ENCODE measurements at places on chromosomes 7 and 10.

DNA sequence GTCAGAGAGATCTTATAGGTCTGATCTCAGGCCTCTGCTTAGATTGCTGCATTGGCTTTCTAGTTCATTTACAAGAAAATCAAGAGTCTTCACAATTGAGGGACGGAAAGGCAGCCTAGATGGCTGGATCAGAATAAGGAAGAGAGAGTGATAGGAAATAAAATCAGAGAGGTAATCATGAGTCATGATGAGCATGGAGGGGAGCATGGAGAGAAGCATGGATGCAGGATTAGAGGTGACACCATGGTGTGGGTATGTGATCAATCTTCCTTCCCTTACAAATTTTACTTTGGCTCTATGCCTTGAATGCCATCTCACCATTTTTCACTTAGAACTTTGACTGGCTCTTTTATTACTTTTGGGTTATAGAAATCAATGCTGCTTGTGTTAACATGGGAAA is 1.4 kb downstream of the BCCIP start:
- DNase-seq = no peak

DNA sequence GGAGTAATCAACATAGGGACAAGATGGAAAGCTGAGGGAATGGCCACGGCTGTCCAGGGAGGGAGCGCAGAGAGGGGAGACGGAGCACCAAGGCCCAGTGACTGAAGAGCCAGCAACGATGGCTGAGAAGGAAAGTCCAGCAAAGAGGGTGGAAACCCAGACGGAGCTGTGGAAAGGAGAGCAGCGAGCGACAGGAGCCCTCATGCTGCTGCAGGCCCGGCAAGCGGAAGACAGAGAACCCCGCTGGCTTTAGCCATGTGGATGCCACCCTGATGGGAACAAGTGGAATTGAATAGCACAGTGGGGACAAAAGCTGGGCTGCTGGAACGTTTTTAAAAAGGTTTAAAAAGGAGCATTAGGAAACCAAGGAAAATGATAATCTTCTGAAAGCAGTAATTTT is 82.9 kb upstream of the DDC start:
- DNase-seq = no peak

- DNase-seq = no peak
Measured at GRCh38 chr10:132410056-132410778, 13.2 kb downstream of the PWWP2B start.

DNA sequence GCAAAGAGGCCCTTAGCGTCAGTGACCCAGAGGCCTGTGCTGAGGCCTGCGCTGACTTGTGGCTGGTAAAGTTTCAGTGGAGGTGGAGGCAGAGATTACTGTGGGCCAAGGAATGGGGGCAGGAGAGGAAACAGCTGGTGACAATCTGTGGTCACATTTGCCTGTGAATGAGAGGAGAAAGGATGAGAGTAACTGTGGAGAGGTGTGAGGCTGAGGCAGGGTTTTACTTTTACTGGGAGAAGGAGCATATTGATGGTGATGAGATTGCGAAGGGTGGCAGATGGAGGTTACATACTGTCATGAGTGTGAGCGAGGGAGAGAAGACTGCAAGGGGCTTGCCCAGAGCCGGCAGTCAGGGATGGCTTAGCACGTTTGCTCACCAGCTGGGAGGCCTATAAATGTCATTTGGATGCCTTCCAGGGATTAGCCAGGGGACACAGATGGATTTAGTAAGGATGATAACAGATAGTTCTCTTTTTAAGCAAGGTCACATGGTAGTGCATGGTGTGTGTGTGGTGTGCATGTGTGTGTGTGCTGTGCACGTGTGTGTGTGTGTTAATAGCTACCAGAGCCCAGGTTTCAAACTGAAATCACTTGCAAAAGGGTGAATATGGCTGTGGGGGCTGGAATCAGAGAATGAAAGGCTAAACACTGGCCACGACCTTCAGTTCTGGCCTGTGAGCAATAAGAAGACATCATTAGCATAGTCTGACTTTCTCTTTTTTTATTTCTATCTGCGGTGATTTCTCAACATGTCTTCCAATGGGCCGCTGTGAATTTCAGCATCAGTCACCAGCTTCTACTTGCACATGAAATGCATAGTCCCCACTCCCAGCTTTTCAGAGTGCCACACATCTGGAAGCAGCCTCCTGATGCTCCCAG is 291.5 kb upstream of the ZNF32 start:
- DNase-seq = no peak
